MG63 (cell line): ENCODE measurements at places on chromosomes 3 and 15. TPM values are rescaled to one million over a fixed set of nuclear protein-coding genes. Genes with fewer than 3 reads are reported as not detected.

Gene THBS1
- total RNA-seq, result 335 and 364 TPM in 2 replicates

DNA sequence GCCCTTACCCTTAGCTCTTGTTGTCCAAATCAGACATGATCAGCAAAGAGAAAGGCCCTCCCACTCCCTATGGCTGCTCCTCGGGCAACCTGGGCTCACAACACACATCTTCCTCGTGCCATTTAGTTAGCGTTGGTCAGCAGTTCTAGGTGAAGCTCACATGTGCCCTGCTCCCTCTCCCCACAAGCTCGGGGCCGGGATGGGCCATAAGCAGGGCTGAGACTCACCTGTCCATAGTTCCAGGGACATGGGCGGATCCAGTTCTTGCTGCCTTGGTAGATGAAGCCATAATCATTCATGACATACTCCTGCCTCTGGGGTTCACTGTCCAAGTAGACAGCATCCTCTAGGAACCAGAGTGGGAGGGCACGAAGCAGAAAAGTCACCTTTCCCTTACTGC is 10.4 kb downstream of the TGM5 start:
- DNase-seq, result no peak

DNA sequence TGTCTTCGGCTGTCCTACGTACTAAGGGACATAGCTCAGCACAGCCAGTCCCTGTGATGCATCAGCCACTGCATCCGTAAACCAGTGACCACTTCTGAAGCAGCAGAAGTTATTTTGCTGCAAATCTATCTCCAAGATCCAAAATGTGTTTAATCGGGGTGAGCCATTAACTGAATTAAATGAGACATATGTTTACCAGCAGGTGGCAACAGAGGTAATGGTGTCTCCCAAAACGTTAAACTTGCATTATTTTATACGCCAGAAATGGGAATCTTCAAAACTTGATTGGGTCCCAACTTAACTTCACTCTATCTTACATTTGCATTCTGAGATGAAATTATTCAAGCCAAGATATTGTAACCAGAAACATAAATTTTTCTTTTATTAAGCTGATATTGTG is 75.3 kb upstream of the BOC start:
- no peak for DNase-seq

Gene LNP1
- 3.5 and 7.8 TPM in 2 replicates for total RNA-seq

Gene CP
- not detected in 2 replicates for total RNA-seq

- DNase-seq, result no peak
Measured at GRCh38 chr3:197407053-197407452, 108.6 kb upstream of the DLG1 start.

Gene AGTR1
- not detected in 2 replicates for total RNA-seq

DNA sequence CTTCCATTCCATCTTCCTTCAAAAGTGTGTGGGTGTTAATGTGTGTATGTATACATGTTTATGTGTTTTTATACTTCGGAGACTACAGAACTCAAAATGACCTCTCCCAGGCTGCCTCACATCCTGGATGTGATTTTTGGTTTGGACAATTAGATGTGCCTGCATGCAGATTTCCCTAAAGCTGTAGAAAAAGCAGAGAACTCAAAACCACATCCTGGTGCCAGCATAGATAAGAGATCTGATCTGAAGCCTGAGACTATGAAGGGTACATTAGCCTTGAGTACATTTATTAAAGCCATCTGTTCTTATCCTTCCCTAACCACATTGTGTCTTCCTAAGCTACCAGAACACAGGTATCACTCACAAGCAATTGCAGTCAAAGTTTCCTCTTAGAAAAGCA is 319.4 kb upstream of the RASGRP1 start:
- DNase-seq, result no peak

DNA sequence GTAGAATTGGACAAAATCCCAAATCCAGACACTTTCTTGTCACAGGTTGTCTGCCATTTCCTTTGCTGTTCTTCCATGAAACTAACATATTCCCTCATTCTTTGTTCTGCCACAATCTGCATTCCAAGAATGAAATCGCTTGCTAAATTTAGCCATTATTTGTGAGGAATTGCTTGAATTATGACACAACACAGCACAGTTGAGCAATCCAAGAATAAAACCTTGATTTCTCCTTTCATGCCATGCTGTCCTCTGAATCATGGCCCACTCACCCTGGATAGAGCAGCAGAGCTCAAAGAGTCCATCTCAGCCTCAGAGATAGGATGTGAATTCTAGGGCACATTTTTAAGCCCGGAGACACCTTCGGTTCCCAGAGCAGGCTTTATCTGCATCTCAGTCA is 35.2 kb upstream of the GREM1 start:
- peak; percentile 71 for DNase-seq

- no peak for DNase-seq
Measured at GRCh38 chr3:61425356-61425755, 136.0 kb upstream of the PTPRG start.

Gene SLC2A2
- 0.03 and 0.15 TPM in 2 replicates for total RNA-seq

DNA sequence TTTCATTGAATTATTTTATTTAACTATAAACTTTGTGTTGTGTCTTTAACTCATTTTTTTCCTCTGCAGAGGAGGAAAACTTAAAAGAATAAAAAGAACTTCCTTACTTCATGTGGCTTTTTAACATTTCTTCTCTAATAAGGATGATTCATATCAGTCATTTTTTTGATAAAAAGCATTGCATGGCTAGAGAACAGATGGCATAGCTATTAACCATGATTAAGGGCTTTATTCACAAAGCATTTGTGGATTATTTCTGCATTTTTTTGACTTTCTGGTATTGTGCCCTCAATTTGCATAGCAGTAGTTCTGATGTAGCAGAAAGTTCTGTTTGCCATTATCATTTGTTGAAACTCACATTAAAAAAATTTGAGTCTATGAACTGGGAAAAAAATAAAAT is 540.8 kb downstream of the SI start:
- DNase-seq, result no peak

Gene SOX14
- total RNA-seq, result not detected in 2 replicates

GRCh38 chr3:59946401-59946800 is 896.6 kb upstream of the CFAP20DC start:
- DNase-seq, result no peak

GRCh38 chr15:44584162-44584749 is 47.3 kb downstream of the EIF3J start:
- DNase-seq, result peak; percentile 49

DNA sequence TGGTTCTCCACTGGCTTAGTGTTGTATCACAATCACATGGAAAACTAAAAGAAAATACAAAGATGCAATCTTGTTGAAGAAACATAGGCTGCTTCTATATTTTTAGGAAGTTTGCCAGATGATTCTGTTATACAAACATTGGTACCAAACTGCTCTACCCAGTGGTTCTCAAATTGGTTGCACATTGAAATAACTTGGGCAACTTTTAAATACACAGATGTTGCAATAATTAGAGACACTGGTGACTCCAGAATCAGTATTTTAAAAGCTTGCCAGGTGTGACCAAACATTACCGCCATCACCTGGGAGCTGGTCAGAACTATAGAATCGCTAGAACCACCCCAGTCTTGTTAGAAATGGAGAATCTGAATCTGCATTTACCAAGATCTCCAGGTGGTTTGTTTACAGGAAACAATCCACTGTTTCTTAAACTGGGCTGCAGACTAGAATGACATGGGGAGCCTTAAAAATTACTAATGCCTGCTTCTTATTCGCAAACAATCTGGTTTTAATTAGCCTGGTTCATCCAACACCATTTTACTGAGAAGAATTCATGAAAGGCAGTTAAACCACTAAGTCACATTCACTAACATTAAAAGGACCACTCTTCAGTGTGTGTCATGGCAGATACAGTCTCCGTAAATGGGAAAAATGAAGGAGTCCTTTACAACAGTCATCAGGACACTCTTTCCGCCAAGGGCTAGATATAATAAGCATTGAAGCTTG is 76.5 kb downstream of the ACAP2 start:
- DNase-seq, result no peak

DNA sequence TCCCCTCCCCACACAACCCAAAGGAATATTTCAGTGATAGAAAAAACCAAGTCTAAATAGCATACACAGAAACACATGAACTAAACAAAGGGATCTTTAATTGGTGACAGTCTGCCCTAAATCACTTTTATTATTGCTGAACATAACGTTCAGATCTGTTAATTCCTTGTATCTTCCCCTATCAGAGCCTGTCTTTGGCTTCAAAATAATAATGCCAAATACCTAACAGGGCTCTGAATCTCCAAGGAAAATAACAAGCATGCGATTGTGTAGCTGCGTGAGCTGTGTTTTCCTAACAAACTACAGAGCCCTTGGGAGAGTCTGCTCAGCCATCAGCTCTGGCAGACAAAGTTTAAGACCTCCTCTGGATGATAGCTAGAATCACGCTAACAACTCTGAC is 1010.1 kb downstream of the ROBO1 start:
- DNase-seq, result no peak

- no peak for DNase-seq
Measured at GRCh38 chr15:84755736-84756527, 7.5 kb downstream of the ZNF592 start.

GRCh38 chr15:26352406-26352805 is 420.5 kb downstream of the GABRB3 start:
- DNase-seq, result no peak

Gene LRRC31
- not detected in 2 replicates for total RNA-seq

Gene RTP1
- not detected in 2 replicates for total RNA-seq

DNA sequence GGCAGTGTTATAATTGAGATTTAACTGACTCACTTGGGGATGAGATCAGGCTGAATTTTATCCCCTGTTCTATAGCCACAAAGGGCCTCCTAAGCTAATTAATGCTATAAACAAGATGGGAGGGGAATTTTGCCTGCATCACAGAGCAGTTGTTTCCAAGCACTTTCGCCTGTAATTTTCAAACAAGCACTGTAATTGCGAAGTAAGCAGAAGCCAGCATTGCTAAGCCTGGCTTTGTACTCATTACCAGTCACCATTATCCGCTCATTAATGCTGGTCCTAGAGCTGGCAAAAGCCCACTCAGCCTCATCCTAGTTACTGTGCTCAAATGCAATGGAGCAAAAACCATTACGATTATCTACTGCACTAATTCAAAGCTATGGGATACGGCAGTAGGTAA is 356.6 kb upstream of the UBE2E2 start:
- DNase-seq, result no peak

GRCh38 chr3:834679-835078 is 258.1 kb upstream of the CNTN6 start:
- DNase-seq, result no peak

GRCh38 chr3:127669541-127670228 is 3.1 kb upstream of the ABTB1 start:
- no peak for DNase-seq

DNA sequence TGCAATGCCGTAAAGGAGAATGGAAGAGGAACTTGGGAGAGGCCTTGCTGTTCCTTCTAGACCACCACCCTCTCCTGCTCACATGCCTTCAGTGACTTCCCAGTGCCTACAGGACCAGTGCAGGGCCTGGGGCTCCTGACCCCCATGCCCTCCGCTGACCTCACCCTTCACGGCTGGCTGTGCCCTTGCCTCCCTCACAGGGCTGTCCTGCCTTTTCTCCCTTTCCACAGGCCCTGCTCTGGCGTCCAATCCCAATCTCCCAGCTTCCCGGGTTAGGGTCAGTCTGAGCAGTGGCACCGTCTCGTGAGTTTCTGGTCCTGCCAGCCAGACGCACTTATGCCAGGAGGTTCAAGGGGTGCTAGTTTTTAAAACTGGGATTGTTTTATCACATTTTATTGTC is 110.4 kb downstream of the WNT7A start:
- DNase-seq, result no peak

DNA sequence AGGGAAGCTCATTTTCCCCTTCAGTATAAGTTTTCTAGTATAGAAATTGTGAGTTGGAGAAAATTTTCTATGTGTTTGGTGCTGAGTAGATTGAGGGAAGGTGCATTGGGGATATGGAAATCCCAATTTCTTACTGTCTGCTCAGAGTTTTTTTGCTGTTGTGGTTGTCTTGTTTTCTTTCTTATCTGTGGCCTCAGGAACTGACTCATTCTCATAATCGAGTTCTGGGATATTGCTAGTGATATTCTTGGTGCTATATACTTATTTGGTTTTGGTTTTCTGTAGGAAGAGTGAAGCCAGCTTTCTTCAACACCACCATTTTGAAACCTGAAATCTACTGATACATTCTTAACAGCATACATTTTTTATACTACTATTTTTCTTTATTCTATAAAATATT is 869.2 kb downstream of the DIPK2A start:
- no peak for DNase-seq

GRCh38 chr15:83911345-83911744 is 257.4 kb downstream of the ADAMTSL3 start:
- DNase-seq, result no peak

Gene ANKRD63
- not detected in 2 replicates for total RNA-seq

GRCh38 chr15:45611305-45611704 is 23.5 kb upstream of the SQOR start:
- no peak for DNase-seq

GRCh38 chr3:47863391-47864128 is 60.6 kb downstream of the DHX30 start:
- no peak for DNase-seq

GRCh38 chr3:137062250-137062649 is 104.5 kb downstream of the IL20RB start:
- no peak for DNase-seq

GRCh38 chr15:35000511-35000910 is 12.4 kb upstream of the ZNF770 start:
- peak; percentile 87 for DNase-seq

DNA sequence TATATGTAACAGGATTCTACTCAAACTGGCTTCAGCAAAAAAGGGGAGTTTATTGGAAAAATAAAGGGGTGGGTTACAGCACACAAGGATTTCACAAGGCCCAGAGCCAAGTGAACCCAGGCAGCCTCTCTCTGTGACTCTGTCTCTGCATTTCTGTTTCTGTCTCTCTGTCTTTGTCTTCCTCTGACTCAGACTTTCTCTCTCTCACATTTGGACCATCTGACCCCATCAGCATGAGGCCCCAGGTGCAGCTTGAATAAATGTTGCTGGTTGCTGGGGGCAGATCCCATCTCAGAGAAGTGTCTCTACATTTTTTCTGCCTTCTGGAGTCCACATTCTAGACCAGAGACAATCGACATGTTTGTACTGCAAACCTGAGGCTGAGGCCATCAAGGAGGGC is 45.0 kb downstream of the RPLP1 start:
- no peak for DNase-seq

- no peak for DNase-seq
Measured at GRCh38 chr3:16355828-16356227, 90.8 kb downstream of the OXNAD1 start.

GRCh38 chr15:90451053-90451850 is 63.2 kb downstream of the IQGAP1 start:
- DNase-seq, result peak; percentile 15

- DNase-seq, result peak; percentile 96
Measured at GRCh38 chr3:157081626-157082210, 78.2 kb downstream of the CCNL1 start.

DNA sequence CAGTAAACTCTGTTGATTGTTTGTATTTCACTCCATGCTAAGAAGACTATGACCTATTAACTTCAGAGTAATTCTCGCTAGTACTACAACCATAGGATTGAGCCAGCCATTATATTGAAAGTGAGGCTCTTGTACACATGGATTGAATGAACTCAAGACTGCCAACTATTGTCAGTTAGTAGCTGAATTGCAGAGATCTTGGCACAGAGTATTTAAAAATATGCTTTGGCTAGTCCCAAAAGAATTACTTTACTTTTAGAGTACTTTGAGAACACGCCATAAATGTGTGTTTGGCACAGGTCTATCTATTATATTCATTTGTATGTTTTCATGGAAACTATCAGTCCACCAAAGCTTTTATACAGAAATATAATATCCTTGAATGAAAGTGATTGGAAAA is 226.7 kb upstream of the DCBLD2 start:
- no peak for DNase-seq
